ENCODE measurements at places on chromosomes 5 and 9. TPM values are rescaled to one million over a fixed set of nuclear protein-coding genes. Genes with fewer than 3 reads are reported as not detected.

DNA sequence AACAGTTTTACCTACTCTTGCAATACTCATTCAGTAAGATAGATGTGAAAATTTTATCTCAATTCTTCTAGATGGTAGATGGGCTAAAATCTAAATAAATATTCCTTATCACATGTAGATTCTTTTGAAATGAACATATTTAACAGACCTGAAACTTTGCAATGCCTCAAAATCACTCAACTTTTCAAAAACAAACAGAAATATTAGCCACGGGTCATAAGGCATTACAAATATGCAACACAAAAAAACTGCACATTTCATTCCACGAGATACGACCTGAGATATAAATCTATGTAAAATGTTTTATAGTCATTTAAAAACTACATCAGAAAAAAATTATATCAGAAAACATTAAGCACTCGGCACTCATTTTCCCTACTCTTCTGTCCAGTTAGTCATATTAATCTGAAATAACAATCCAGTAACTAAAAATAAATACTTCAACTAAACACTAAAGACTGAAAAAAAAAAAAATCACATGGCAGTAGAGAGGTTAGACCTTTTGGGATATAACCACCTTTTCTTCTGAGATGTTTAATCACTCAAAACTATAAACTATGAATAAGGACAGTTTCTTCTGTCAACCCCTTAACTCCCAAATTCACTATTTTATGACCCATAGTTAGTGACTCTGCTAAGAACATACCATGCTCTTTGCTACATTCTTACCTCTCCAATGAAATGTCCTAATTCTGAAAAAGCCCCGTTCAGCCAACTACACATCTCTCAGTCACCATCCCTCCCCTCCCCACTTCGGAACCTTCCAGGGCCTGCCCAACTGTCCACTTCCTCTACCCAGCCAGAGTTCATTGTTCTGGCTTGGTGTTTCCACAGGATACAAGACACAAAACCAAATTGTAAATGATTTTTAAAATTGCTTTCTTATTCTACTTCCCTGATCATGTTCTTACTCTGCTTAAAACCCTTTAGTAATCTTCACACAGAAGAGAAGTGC lies 6.4 kb downstream of the HOMER1 start:
- no peak for DNase-seq
- H3K27ac ChIP-seq = no peak overlapping the region
- peaks cover 1% of the 10 kb centered on the region for H3K27me3 ChIP-seq
- no peaks in the 10 kb centered on the region for H3K36me3 ChIP-seq
- H3K4me3 ChIP-seq = no peak overlapping the region
- peaks cover 51% of the 10 kb centered on the region for H3K4me1 ChIP-seq

DNA sequence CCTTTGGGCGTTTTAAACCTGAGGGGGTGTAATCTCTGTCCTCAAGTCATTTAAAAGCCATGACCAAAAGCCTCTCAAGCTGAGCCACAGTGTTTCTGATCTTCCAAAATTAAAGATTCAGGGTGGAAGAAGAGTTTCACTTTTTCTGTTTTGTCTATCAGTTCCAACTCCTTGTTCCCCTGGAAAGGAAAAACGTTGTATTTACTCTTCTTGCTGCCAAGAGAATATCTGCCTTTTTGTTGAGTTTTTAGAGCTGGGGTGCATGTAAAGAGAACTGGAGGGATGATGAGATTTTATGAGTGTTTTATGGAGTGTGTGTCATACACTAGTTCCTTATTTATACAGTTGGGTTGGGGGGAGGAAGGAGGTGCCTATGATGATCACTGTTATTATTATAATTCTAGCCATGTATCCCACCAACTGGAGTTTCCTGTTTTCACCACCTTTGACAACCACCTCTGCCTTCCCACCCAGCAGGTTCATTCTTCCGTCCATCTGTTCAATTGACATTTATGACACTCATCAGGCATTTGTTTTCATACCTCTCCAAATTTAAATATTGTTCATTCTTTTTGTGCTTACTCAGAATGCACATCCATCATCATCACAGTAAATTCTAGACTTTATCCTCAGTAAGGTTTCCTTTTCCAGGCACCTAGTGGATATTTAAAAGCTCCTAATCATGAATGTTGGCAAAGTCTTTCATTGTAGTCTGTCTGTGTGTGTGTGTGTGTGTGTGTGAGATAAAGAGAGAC lies 97.9 kb upstream of the MPDZ start:
- no peaks in the 10 kb centered on the region for H3K27me3 ChIP-seq
- DNase-seq = no peak

GRCh38 chr9:126363847-126364671 lies 37.4 kb downstream of the MVB12B start:
- peaks cover 19% of the 10 kb centered on the region for H3K27me3 ChIP-seq
- H3K27ac ChIP-seq = no peak overlapping the region
- peaks cover 3% of the 10 kb centered on the region for H3K36me3 ChIP-seq
- H3K4me1 ChIP-seq = no peaks in the 10 kb centered on the region

DNA sequence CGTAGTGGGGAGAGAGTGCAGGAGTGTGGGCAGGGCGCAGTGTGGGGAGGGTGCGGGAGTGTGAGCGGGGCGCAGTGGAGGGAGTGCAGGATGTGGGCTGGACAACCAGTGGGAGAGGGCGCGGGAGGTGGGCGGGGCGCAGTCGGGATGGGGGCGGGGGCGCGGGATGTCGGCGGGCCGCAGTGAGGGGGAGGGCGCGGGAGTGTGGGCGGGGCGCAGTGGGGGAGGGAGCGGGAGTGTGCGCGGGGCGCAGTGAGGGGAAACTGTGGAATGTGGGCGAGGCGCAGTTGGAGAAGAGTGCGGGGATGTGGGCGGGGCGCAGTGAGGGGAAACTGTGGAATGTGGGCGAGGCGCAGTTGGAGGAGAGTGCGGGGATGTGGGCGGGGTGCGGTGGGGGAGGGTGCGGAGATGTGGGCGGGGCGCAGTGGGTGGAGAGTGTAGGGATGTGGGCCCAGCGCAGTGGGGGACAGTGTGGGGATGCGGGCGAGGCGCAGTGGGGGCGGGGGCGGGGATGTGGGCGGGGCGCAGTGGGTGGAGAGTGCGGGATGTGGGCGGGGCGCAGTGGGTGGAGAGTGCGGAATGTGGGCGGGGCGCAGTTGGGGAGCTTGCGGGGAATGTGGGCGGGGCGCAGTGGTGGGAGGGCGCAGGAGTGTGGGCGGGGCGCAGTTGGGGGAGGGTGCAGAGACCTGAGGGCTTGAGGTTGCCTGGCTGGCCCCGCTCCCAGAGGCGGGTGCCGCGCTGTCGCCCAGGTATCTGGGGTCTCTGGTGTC lies at the start of gene NXNL2:
TSS of gene NXNL2 (plus strand) at position 723 of the 770 bp plus-strand sequence. CDS start 257 bp downstream, outside the sequence.
- no peak for DNase-seq
- no peaks in the 10 kb centered on the region for H3K4me1 ChIP-seq
- peaks cover 55% of the 10 kb centered on the region for H3K27me3 ChIP-seq
- no peak within 1 kb of the TSS for H3K27ac ChIP-seq
- H3K36me3 ChIP-seq = peaks cover 2% of the 10 kb centered on the region

GPX8 gene
- not detected for total RNA-seq

DNA sequence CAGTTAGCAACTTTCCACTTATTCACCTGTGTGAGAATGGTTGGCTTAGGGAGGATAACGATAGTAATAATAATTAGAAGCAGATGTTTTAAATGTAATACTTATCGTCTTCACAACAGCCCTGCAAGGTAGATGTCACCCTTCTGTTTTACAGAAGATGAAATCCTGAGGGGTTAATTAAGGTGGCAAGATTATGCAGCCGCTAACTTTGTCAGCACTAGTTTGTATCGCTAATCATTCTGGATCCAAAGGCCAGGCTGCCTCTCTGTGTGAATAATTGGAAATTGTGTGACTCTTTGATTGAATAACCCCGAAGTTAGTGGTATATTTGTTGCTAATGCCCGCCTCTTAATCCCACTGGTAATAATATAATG lies 635 bp downstream of the IFT74 start:
- H3K27me3 ChIP-seq = no peaks in the 10 kb centered on the region
- peak overlapping the region; percentile 86 for H3K4me3 ChIP-seq
- no peak for DNase-seq
- H3K36me3 ChIP-seq = peaks cover 5% of the 10 kb centered on the region

DNA sequence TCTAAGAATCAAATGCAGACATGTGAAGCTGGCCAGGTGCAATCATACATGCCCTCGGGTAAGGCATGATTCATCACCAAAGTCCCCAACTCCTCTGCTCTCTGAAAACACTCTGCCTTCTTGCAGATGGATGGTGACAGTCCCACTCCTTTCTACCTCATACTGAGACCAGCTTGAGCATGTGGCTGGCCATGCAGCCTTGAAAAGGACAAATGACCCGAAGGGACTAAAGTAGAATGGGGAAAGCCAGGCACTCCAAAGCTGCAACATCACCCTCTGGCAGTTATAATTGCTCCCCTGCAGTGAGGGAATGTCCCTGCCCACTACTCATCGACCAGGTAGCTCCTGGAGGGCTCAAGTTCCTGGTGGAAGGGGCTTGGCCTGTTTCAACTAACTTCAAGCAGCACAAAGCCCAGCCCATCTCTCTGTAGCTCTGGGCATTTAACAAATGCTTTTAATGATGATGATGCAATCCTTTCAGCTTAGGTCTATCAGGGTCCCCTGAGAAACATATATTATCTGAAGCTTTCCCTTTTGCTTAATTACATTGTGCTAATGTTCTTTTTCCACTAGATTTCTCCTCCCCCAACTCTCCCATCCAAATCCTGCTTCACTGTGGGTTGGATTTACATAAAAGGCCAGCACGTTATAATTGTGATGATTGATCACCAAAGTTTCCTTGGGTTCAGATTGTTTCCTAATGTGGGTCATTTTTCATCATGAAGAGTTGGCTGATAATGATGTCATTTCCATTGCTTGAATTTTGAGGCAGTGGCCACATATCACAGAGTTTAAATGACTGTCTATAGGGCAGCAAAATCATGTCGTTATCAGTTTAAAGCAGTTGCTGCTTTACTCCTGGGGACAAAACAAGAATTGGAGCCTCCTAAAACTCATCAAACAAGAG lies 436.5 kb upstream of the SLC30A5 start:
- H3K36me3 ChIP-seq = no peaks in the 10 kb centered on the region
- DNase-seq = no peak
- H3K27me3 ChIP-seq = peaks cover 5% of the 10 kb centered on the region
- no peak overlapping the region for H3K4me3 ChIP-seq

DNA sequence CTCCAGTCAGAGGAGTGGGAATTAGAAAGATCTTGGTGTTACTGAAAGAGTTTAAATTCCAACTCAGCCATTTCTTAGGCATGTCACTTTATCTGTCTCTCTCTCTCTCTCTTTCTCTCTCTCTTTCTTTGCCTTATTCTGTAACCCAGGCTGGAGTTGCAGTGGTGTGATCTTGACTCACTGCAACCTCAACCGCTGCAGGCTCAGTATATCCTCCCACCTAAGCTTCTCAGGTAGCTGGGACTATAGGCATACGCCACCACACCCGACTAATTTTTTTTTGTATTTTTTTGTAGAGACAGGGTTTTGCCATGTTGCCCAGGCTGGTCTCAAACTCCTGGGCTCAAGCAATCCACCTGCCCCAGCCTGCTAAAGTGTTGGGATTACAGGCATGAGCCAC lies 18.3 kb downstream of the RABEPK start:
- no peak for DNase-seq
- H3K4me3 ChIP-seq = no peak overlapping the region
- no peak overlapping the region for H3K27ac ChIP-seq
- H3K27me3 ChIP-seq = no peaks in the 10 kb centered on the region
- no peaks in the 10 kb centered on the region for H3K4me1 ChIP-seq

- no peak overlapping the region for H3K4me3 ChIP-seq
- H3K4me1 ChIP-seq = no peaks in the 10 kb centered on the region
- H3K36me3 ChIP-seq = no peaks in the 10 kb centered on the region
- H3K27me3 ChIP-seq = no peaks in the 10 kb centered on the region
These were observed 69.9 kb downstream of the JAKMIP2 start for GRCh38 chr5:147712598-147712997.

Data from activated T-helper 2 cell treated with anti-CD3 and anti-CD28 coated beads, Interferon-gamma antibody, Interleukin-2, Interleukin-4, amounts not matched to agents 10 μg/mL and 5 μg/mL and 100 μg/mL, durations not matched to agents 14 hours and 24 hours and 36 hours (primary cell).